ENCODE measurements at places on chromosomes 3 and 15.

DNA sequence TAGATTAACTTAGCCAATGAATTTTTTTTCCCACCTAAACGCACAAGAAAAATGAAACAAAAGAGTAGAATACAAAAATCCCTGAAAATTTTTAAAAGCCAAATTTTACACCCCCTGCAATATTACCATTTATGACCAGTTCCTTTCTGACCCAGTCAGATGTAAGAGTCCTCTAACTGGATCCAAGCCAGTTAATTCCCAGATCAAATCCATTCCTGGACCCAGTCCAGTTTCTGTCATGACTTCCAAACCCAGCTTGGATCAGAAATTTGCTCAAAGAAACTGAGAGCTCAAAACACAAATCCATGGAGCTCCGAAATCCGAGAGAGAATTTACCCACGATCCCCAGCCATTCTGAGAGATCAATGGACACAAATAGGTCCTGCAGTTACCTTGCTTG, 17.0 kb upstream of the ALDH1L1 start:
- DNase-seq: no peak

DNA sequence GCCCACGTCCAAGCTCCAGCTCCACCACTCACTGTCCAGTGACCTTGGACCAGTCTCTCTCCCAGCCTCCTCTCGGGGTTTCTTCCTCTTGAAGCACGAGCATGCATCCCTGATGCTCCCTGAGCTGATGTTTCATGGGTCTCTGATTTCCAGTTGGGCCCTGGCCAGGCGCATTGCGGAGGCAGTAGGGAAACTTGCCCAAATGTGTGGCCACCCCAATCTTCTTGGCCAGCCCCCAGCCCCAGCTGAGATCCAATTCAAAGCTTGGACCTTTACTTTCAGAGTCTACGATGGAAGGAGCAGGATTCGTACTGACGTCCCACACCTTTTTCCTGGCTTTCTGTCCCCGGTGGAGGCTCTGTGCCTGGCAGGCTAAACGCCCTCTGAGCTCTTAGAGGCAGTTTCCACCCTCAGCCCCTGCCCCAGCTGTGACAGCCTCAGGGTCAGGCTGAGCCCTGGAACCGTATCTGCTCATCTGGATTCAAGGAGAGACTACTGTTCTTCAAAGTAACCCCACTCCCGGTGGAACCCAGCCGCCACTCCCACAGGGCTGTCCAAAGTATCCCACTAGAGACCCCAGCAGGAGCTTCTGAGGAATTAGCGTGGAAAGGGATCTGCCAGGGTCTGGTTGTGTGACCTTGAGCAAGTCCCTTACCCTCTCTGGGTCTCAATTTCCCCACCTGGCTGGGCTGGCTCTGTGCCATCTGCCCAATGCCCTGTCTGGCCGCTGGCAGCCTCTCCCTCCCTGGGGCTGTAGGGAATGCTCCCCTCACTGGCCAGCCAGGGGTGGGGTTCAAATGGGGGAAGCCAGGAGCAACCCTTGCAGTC, 37.4 kb downstream of the CPN2 start:
- DNase-seq: no peak

GRCh38 chr3:13932578-13933295, 52.9 kb upstream of the WNT7A start:
- DNase-seq: peak; percentile 26

DNA sequence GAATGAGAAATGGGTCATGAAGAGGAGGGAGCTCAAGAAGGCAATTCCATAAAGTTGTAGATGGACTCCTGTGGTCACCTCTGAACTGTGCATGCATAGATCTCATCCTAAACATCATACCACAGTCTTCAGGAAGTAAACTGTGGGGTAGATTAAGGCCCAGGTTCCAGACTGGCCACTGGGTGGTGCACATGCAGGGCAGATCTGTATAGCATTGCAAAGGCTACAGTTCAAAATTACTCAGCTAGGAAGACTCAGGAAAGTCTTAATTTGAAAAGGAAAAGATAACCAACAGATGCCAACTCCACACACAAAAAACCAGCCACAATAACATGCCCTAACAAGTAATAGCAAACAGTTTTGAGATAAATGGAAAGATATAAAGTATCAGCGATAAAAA, 20.3 kb downstream of the KY start:
- peak; percentile 41 for DNase-seq

DNA sequence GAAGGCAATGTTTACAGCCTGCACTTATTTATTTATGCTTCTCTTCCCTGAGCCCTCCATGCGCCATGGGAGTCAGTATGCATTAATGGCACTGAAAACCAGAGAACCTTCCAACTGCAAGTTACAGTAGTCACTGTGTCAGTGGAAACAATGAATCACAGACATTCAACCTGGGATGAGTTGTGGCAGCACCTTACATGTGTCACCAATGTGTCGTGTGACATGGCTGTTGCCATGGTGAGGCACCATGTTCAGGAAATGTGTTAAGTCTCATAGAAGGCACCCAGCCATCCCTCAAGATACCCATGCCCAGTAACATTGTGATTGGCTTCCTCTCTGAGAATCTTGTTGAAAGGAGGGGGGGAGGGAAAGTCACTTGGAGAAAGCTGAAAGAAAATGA, 105.0 kb downstream of the FOXP1 start:
- DNase-seq: peak; percentile 59

- no peak for DNase-seq
Measured at GRCh38 chr3:171906951-171907676, 64.0 kb downstream of the TMEM212 start.

GRCh38 chr3:13850161-13850945, 29.5 kb downstream of the WNT7A start:
- peak; percentile 65 for DNase-seq

DNA sequence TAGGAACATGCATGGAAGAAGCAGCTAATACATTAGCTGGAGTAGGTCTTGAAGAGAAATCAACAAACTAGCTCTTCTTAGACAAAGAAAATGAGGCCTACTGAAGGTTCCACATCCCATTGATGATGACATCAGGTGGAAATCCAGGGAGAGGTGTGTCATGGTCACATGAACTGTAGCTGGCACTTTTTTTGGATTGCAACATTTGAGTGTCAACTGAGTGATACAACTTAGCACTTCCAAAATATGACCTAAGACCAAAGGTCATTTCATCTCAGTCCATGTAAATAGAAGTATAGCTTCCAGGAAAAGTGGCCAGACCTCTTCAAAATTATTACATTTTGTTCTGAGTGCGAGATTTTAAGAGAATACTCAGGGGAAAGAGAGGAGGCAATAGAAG, 117.2 kb upstream of the MEIS2 start:
- DNase-seq: no peak

DNA sequence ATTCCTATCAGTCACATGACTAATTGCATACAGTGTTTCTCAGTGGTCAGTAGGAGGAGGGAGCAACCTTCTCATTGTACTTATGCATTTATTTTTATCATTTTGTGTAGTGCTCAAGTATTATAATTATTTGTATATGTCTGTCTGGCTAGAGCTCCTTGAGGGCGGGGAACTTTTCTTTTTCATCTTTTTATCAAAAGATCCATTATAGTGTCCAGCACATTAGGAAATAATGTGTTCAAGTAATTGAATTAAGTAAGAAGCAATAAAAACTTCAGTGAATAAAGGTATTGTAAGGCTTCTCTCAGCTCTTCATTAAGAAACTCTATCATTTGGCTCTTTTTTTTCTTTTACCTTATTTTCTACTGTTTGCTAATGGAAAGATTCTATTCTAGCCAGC, 18.8 kb downstream of the FGF7 start:
- DNase-seq: peak; percentile 54

DNA sequence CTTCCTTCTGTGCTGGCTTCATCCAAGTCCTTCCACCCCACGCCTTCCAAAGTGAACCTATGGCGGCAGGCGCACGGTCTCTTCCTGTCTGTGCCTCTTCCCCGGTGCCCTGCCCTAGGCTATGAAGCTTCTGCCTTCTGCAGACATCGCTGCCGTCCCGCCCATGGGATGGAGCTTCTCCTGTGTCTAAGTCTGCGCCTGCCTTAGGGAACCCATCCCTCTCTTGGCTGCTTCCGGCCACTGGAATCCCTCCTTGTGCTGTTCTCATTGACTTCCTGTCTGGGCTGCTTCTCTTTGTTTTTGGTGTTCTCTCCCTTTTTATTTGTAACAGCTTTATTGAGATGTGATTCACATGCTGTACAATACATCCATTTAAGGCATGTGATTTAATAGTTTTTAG, 17.2 kb downstream of the CHCHD6 start:
- no peak for DNase-seq

DNA sequence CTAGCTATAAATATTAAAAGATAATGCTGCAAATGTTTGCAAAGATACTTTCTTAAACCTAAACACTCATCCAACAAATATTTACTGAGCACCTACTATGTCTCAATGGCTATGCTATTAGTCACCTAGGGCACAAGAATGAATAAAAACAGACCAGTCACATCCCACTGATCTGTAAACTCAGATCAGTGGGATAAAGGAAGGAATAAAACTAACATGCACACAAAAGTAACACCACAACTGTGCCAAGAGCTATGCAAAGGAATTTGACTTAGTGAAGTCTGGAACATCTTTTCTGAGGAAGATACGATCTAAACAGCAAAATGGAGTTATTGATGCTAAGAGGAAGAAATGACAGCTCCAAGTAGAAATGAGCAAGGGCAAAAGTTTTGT, 56.6 kb downstream of the CBLB start:
- peak; percentile 72 for DNase-seq

Data from fibroblast of skin of back (primary cell).